ENCODE measurements at places on chromosomes 7 and 10.

DNA sequence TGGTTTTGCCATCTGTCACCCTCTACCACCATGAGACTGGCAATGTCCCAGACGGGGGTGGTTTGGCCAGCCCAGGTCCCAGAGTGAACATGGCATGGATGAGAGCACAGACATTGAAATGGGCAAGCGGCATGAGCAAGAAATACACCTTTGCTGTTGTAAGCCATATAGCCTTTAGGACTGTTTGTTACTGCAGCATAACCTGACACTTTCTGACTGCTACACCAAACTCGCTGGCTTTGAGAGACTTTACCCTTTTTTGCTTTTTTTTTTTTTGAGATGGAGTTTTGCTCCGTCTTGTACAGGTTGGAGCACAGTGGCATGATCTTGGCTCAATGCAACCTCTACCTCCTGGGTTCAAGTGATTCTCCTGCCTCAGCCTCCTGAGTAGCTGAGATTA, 5.2 kb upstream of the MUC3A start:
- DNase-seq = no peak

DNA sequence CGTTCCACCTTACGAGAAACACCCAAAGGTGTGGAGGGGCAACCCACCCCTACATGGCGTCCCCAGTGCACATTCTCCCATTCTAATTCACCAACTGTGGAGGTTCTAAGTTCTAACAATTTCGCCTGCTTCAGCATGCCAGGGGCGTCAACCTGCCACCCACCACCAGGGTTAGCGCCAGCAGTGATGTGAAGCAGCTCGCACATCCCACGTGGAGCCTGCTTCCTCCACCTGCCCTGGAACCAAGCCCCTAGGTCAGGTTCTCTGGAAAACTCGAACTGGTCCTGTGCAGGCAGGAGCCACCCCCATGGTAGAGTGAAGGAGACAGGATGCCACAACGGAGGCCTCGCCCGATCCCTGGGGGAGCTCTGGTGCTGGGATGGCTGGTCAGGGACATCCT, 33.3 kb upstream of the FXYD4 start:
- no peak for DNase-seq

DNA sequence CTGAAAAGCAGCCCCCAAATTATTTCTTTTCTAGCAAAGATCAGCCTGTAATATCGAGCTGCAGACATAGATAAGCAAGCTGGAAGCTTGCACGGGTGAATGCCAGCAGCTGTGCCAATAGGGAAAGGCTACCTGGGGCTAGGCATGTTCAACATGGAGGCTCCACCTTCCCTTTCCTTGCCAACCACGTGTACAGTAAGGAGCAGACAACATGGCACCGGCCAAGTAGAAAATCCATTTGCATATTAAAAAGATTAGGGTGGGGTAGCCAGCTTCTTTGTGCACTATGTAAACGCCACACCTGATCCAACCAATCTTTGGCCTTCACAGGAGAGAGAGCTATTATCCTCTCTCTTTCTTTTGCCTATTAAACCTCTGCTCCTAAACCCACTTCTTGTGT, 56.7 kb upstream of the SEPHS1 start:
- DNase-seq = no peak

- no peak for DNase-seq
Observed at GRCh38 chr7:132300599-132301277, 275.5 kb downstream of the PLXNA4 start.

DNA sequence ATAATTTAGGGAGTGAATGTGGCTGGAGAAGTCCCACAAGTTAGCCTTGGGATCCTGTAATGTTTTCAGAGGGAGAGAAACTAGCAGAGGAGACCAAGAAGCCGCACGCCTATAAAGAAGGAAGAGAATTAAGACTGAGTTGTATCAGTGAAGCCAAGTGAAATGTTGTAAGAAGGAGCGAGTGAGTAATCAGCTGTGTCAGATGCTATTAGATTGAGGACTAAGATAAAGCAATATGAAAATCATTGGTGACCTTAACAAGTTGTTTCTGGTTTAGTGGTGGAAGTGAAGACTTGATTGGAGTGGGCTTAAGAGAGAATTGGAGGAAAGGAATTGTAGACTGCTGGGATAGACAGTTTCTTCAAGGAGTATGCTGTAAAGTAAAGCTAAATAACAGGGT, 8.8 kb downstream of the CCSER2 start:
- no peak for DNase-seq

- DNase-seq = no peak
Observed at GRCh38 chr10:13823709-13824405, 237.1 kb downstream of the PRPF18 start.

Data from activated CD8-positive, alpha-beta memory T cell treated with anti-CD3 and anti-CD28 coated beads for 1 hour (primary cell).